NCI-H1436 treated with DMSO at 0.1 percent for 48 hours (cell line): ENCODE measurements at places on chromosomes 1 and 21.

- no peak for DNase-seq
Measured at GRCh38 chr1:230421481-230421880, 4.7 kb downstream of the PGBD5 start.

DNA sequence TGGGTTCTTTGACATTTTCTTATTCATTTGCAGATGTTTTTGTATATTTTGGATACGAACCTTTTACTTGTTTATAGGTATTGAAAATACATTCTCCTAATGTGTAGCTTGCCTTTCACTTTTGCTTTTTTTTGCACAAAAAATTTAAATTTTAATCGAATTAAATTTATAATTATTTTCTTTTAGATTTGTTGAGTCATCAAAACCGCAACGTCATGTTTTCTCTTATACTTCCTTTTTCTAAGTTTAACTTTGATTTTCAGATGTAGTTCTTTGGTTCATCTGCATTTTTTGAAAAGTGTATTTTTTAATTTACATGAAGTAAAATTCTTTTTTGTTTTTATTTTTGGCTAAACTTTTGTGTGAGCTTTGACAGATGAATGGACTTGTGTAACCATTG is 243.7 kb upstream of the DPYD start:
- no peak for DNase-seq

GRCh38 chr21:22409571-22409970 is 1411.4 kb downstream of the NCAM2 start:
- no peak for DNase-seq

DNA sequence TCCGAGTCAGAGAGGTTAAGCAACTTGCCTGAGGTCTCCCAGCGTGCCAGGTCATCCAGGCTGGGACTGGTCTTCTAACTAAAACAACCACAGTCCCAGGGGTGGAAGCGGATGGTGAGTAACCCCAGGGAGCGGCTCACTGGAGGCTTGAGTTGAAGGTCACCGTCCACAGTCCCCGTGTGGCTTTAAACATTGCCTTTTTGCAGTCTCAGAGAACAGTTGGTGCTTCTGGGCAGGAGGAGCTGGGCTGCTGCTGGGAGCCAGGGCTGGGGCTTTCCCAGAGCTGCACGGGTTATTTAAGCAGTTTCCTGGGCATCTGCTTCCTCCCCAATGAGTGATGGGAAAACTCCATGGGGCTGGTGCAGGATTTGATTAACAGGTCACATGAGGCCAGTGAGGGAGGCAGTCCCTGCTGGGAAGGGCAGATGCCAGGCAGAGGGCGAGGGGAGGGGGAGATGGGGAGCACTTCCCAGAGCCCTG is 12.3 kb downstream of the ARHGEF10L start:
- no peak for DNase-seq

- DNase-seq = no peak
Measured at GRCh38 chr1:26583646-26584485, 54.3 kb downstream of the RPS6KA1 start.

DNA sequence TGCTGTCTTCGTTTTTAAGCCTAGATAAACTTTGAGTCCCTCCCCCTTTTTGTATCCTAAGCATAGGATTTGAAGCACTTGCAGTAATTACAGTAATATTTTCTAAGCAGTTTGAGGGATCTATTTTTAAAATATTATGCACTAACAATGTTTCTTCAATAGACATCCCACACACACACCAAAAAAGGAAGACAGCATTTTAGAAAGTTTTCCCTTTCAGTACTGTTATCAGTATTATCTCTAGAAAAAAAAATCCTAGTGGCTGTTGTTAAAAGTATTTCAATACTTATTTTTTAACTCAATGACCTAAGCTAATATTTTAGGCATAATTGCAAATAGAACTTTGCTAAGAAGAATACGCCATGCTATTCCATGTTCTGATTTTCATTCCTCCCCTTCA is 15.1 kb downstream of the MCOLN3 start:
- DNase-seq = no peak

DNA sequence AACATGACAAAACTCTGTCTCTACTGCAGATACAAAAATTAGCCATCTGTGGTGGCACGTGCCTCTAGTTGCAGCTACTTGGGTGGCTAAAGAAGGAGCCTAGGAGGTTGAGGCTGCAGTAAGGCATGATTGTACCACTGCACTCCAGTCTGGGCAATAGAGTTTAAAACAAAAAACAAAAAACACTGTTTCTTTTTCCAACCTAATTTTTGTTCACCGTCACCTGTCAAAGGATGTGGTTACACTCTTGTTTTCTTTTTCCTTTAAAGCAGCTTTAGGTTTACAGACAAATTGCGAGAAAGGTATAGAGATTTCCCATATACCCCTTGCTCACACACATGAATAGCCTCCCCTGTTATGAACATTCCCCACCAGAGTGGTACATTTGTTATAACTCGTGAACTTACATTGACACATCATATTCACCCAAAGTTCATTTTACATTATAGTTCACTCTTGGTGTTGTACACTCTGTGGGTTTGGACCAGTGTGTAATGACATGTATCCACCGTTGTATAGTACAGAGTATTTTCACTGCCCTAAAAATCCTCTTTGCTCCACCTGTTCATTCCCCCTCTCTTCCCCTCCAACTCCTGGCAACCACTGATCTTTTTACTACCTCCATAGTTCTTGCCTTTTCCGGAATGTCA is 26.2 kb downstream of the SMG7 start:
- no peak for DNase-seq

GRCh38 chr1:185343306-185343705 is 26.3 kb upstream of the IVNS1ABP start:
- DNase-seq = no peak

DNA sequence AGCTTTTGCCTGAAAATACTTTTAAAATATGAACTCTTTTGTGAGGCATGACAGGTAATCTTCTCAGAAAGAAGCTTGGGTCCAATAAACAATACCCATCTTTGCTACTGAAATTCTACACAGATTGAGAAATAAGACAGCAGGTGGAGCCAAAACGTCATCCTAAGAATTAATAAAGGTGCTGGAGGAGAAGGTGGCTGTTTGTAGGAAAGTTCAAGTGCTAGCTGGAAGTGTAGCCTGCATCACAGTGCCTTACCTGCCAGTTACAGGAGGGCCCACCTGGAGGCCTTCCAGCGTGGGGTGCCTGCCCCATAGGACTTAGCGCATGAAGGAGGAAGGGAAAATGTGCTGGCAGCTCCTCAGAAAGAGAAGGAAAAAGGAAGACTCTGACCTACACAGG is 93.7 kb downstream of the TTC3 start:
- no peak for DNase-seq

- DNase-seq = no peak
Measured at GRCh38 chr1:46527474-46528296, 23.8 kb downstream of the KNCN start.

- no peak for DNase-seq
Measured at GRCh38 chr1:160726498-160727315, 12.3 kb upstream of the SLAMF7 start.

- DNase-seq = no peak
Measured at GRCh38 chr1:61708953-61709907, 15.7 kb downstream of the TM2D1 start.

DNA sequence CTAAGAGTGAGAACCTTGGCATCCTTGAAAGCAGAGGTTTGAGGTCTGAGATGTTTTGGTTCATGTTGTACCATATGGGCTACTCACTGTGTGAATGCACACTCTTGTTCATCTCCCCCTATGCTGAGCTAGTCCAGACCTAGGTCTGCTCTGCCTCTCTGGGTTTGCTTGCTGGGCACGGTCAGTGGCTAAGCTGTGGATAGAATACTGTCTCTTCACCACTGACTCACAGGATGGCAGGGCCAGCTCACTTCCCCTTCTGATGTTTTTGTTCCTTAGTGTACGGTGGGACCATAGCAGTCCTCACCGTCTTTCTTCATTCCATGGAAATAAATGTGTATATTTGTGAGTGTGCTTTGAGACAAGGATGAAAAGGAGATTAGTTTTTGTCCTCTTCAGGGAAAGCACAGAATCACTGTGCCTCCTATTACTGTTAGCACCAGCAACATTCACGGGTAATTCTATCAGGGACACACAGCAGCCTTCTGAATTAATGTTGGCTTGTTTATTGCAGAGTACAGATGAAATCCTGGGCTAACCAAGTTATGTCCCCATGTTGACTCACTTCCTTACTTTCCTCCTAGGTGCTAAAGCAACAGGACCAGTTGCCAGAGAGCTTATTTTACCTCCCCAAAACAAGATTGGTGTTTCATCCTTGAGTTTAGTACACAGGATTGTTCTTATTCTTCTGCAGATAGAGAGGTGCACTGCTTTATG is 56.9 kb upstream of the IVNS1ABP start:
- no peak for DNase-seq

DNA sequence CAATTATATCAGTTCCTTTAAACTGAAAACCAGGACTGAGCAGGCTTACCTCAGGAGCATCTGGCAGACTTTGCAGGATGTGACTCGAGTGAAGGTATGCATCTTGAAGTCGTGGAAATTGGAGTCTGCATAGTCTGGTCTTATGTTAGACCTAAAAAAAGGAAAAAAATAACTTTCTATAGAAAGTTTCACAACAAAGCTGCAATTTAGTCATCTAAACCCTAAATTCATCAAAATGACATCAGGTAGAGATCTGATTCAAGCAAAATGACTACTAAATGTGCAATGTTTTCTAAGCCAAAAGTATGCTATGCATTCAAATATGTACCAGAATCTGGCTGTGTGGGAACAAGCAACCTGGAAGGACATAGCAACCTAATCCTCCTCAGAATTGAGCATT is 260.1 kb downstream of the VAV3 start:
- DNase-seq = no peak

- no peak for DNase-seq
Measured at GRCh38 chr1:14328685-14329084, 269.8 kb upstream of the KAZN start.

GRCh38 chr1:79190074-79190473 is 183.5 kb upstream of the ADGRL4 start:
- no peak for DNase-seq

DNA sequence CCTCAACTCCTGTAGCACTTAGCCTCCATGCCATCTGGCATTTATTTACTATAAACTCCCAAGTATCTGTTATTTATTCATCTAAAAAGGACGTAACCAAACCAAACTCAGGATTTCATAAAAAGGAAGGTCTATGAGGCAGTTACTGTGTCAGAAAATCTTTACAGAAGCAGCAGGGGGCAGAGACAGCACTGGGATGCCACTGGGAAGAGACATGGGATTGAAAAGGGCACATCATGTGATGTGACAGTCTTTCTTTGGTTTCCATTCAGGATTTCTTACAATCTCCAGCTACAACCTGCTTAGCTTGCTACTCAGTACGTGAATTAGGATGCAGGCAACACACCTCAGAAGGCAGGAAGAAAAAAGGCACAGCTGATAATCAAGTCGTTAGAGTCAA is 31.2 kb downstream of the SPRTN start:
- no peak for DNase-seq
